ENCODE measurements at places on chromosomes 11 and 22. TPM values are rescaled to one million over a fixed set of nuclear protein-coding genes. Genes with fewer than 3 reads are reported as not detected.

GRCh38 chr11:132802947-132803346 is 729.4 kb downstream of the OPCML start:
- no peak for DNase-seq
- H3K36me3 ChIP-seq, result no peaks in the 10 kb centered on the region
- H3K4me3 ChIP-seq, result no peak overlapping the region
- no peak overlapping the region for H3K27ac ChIP-seq
- H3K4me1 ChIP-seq, result no peaks in the 10 kb centered on the region
- H3K27me3 ChIP-seq, result no peaks in the 10 kb centered on the region

- no peak overlapping the region for H3K4me3 ChIP-seq
- no peaks in the 10 kb centered on the region for H3K36me3 ChIP-seq
- no peak overlapping the region for H3K27ac ChIP-seq
- no peak for DNase-seq
- H3K4me1 ChIP-seq, result no peaks in the 10 kb centered on the region
Measured at GRCh38 chr11:108847298-108847990, 182.6 kb downstream of the DDX10 start.

DNA sequence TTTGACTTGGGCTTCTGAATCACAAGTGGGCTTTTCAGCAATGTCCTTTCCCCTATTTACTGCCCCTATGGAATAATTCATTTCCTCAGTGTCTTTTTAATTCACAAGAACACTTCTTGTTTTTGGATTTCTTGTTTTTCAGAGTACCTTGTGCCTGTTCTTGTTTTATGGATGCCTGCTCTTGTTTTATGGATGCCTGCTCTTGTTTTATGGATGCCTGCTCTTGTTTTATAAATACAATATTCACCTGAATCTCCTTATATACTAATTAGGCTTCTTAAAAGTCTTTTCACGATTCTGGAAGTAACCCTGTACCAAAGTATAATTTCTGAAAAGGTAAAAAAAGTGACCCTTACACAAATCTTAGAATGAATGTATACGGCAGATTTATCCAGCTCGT is 32.8 kb downstream of the CACNA1I start:
- H3K27ac ChIP-seq, result no peak overlapping the region
- no peaks in the 10 kb centered on the region for H3K27me3 ChIP-seq
- no peak overlapping the region for H3K4me3 ChIP-seq
- H3K4me1 ChIP-seq, result no peaks in the 10 kb centered on the region
- H3K36me3 ChIP-seq, result no peaks in the 10 kb centered on the region

- no peak overlapping the region for H3K27ac ChIP-seq
- no peak overlapping the region for H3K4me3 ChIP-seq
- no peak for DNase-seq
- no peaks in the 10 kb centered on the region for H3K4me1 ChIP-seq
- H3K27me3 ChIP-seq, result no peaks in the 10 kb centered on the region
Measured at GRCh38 chr11:5712507-5712906, 22.9 kb downstream of the TRIM22 start.

- no peaks in the 10 kb centered on the region for H3K36me3 ChIP-seq
- no peak overlapping the region for H3K4me3 ChIP-seq
- H3K27me3 ChIP-seq, result no peaks in the 10 kb centered on the region
Measured at GRCh38 chr11:123841174-123841573, 35.0 kb upstream of the OR6M1 start.

DNA sequence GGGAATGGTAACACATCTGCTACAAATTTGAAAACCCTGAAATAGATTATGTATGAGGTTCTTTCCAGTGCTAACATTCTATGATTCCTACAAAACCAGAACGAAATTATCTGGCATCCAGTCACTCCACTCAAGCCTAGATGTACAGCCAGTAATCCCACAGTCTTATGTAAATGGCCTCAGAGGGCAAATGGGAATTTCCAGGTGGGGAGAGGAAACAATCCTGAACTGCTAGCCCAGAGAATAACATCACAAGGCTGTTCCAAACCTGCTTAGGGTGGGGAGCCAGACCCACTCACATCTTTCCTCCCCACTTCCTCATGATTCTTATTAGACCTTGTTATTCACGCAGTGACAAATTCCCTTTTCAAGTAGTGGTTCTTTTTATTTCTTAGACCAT is 3.5 kb downstream of the FIBIN start:
- no peaks in the 10 kb centered on the region for H3K36me3 ChIP-seq
- H3K4me3 ChIP-seq, result no peak overlapping the region
- H3K4me1 ChIP-seq, result 0 out of 2 replicates have a peak, but pooled peaks cover 3% of the 10 kb centered on the region
- DNase-seq, result no peak
- no peak overlapping the region for H3K27ac ChIP-seq

DNA sequence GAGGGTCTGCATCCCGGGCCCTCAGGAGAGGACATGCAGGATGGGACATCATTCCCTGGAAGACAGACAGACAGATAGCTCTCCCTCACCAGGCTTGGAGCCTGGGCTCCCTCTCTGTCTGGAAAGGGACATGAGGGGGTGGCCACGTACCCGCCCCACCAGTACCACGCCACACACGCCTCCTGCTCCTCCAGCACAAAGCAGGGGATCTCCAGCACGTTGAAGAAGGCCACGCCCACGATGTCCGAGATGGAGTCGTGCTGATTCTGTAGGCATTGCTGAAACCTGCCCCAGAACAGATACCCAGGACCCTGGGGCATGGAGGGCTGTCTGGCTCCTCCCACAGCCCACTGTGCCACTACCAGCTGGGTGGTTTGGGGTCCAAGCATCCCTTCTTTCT is 2.2 kb downstream of the PLA2G3 start:
- H3K27me3 ChIP-seq, result no peaks in the 10 kb centered on the region
- no peak overlapping the region for H3K4me3 ChIP-seq
- H3K4me1 ChIP-seq, result no peaks in the 10 kb centered on the region
- DNase-seq, result no peak
- H3K27ac ChIP-seq, result no peak overlapping the region

DNA sequence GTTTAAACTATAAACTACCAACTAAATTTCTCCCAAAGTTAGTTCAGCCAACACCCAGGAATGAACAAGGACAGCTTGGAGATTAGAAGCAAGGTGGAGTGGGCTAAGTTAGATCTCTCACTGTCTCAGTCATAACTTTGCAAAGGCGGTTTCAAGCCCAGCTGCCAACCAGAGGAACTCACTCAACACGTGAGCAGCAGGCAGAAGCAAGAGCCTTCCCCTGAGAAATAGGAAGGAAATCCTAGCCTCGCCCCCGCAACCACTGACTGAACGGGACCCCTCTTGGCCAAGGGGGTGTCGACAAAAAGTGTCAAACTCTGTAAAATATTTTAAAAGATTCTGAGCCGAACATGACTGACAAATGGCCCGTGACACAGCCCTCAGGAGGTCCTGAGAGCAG is 4.4 kb upstream of the KRTAP5-9 start:
- no peaks in the 10 kb centered on the region for H3K27me3 ChIP-seq
- H3K4me3 ChIP-seq, result no peak overlapping the region
- H3K27ac ChIP-seq, result no peak overlapping the region
- no peaks in the 10 kb centered on the region for H3K4me1 ChIP-seq
- no peak for DNase-seq

DNA sequence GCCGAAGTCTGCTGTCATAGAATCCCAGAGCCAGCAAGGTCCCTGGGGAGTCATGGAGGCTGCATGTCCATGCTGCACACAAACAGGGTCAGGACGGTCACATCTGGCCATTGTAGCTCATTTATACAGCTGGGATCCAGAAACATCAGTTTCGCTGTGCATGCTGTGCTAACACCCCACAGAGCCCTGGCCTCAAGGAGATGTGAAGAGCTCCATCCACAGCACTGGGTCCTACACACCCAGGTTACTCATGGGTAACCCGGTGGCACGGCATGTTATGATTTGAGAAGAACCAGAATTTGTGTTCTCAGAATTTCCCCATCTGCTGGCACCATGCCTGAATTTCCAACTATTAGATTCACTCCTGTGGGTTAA is 146.3 kb upstream of the ARHGAP20 start:
- no peaks in the 10 kb centered on the region for H3K27me3 ChIP-seq
- no peak overlapping the region for H3K4me3 ChIP-seq
- no peak for DNase-seq
- no peak overlapping the region for H3K27ac ChIP-seq

DNA sequence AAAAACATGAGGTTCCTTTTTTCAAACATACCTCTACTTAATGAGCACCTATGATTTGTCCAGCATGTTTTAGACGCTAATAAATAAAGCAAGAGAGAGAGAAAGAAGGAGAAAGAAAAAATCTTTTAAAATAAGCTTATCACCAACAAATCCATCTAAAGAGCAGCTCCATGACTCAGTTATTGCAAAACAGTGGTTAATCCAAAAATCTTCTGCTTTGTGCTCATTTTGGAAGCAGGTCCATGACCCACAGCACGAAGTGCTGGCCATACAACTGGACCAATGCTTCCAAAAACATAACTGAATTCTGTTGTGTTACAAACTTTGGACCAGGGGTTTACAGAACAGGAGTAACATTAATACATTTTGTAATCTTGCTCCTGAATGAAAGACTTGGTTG is 696.6 kb downstream of the KCNA4 start:
- DNase-seq, result no peak
- no peaks in the 10 kb centered on the region for H3K36me3 ChIP-seq
- no peaks in the 10 kb centered on the region for H3K4me1 ChIP-seq
- H3K27ac ChIP-seq, result no peak overlapping the region
- no peaks in the 10 kb centered on the region for H3K27me3 ChIP-seq
- H3K4me3 ChIP-seq, result no peak overlapping the region

DNA sequence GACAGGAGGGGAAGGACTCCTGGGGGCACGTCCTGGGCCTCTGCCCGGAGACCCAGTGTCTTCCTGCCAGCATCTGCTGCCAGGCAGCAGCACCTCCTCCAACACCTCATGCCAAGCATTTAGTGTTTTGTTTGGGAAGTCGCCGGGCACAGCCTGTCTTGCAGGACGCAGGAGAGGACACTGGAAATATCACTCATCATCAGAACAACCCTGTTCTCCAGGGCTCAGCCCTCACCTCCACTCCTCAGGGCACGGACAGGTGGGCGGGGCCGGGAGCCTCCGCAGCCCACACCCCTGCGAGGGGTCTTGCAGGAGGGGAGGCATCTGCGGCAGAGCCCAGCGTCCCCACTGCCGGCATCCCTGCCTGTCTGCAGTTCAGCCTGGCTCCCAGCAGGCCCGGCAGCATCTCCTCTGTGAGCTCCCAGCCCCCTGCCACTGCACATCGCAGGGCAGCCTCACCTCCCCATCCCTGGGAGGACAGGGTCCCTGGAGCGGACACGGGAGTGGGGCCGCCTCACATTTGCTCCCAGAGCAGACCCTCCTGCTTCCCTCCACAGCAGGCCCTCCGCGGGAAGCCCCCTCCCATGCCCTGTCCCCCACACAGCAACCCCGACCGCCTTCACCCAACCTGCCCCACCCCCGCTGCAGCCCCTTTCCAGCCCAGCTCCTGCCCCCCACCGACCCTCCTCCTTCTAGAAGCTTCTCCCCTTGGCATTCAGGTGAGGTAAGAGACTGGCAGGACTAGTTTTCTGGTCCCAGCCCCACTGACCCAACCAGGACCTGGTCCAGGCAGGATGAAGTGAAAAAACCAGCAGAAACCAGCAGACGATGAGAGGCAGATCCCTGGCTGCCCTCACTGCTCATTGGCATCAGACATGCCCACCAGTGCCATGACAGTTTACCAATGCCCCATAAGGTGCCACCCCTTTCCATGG is 72.7 kb downstream of the BRD1 start:
- H3K27me3 ChIP-seq, result peaks cover 15% of the 10 kb centered on the region
- H3K27ac ChIP-seq, result no peak overlapping the region
- H3K4me3 ChIP-seq, result no peak overlapping the region
- H3K36me3 ChIP-seq, result no peaks in the 10 kb centered on the region
- no peak for DNase-seq
- H3K4me1 ChIP-seq, result no peaks in the 10 kb centered on the region

DNA sequence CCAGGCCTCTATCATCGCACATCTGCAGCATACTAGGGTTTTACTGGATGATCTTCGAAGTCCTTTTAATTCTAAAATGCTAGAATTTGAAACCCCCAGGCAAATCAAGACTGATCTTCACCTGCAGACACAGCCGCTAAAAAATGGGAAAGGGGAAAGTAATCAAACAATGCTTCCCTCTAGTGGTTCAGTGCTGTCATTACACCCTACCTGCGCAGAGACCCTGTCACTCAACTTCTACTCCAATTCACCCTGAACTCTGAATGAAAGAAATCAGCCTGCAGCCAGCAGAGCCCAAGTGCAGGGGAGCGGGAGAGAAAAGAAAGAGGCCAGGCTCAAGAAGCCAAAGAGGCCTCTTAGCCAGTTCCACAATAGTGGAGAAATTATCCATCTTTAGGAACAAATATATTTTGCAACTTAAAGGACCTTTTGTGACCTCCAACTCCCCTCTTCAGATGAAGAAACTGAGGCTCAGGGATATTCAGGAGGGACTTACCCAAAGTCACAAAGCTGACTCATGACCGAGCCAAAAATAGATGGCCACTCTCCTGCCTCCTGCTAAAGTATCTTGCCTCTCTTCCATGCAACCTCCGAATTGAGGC is 33.0 kb downstream of the SERGEF start:
- H3K4me1 ChIP-seq, result no peaks in the 10 kb centered on the region
- H3K27ac ChIP-seq, result no peak overlapping the region
- no peak overlapping the region for H3K4me3 ChIP-seq
- peak; percentile 70 for DNase-seq
- no peaks in the 10 kb centered on the region for H3K36me3 ChIP-seq

DNA sequence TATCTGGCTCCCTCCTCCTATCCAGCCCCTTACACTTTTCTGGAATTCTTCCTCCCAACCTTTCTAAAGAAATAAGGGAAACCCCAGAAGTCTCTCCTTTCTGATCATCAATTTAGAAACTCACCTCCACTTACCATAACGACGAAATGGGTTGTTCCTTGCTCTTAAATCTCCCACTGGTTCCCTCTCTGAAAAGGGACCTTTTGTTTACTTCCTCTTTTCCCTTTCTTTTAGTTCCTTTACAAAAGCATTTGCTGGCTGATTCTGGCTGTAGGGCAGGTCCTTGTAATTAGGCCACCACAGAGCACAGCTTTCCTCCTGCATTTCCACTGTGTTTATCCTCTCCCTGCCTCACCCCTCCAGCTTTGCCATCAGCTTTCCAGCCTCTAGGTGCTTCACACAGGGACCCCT is 12.0 kb downstream of the JAML start:
- H3K27me3 ChIP-seq, result no peaks in the 10 kb centered on the region
- H3K36me3 ChIP-seq, result no peaks in the 10 kb centered on the region
- H3K4me1 ChIP-seq, result peaks cover 11% of the 10 kb centered on the region
- H3K27ac ChIP-seq, result no peak overlapping the region
- H3K4me3 ChIP-seq, result no peak overlapping the region
- DNase-seq, result no peak

DNA sequence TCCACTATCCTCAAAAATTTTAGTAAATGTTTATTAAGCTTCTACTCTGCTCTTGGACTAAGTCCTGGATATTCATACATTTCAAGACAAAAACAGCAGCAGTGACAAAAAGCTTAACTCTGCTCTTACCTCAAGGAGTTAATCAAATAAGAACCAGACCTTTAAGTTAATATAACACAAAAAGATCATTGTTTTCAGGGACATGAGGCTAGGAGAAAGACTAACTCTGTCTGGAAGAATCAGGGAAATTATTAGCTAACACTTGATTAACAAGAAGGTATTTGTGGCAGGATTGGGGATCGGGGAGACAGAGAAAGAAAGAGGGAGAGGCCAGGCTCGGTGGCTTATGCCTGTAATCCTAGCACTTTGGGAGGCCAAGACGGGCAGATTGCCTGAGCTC is 74.4 kb downstream of the PPP2R1B start:
- no peak for DNase-seq
- H3K27ac ChIP-seq, result no peak overlapping the region
- H3K27me3 ChIP-seq, result no peaks in the 10 kb centered on the region

UBQLNL gene
- not detected for total RNA-seq

C1QTNF6 gene
- 0.08 TPM for total RNA-seq

GAS2L1 gene
- total RNA-seq, result 6.4 TPM

PRAME gene
- not detected for total RNA-seq

STK33 gene
- 6.6 TPM for total RNA-seq

POGLUT3 gene
- 28.5 TPM for total RNA-seq

PKNOX2 gene
- 15.1 TPM for total RNA-seq

TMEM45B gene
- total RNA-seq, result not detected
